ENCODE measurements at places on chromosomes 3 and 15. TPM values are rescaled to one million over a fixed set of nuclear protein-coding genes. Genes with fewer than 3 reads are reported as not detected.
A peak's percentile ranks its signal among the peaks of the same experiment; 100 is the strongest.

DNA sequence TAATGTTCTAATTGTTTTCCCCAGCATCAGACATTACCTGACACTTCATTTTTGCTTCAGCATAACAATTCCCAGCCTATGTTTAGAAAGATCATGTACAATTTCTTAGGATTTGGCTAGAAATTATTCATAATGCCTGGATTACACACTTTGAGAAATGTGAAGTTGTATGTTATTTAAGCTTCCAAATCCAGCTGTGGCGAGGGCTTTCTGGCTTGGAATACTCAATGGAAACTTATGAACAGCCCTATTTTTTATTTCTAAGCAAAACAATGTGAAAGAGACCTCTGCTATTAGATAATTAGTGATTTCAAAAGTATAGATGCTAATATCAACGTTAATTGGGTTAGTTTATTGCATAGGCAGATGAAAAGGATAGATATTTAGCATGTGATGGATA, 341.6 kb downstream of the ZNF385D start:
- DNase-seq: no peak

- DNase-seq: peak; percentile 34
Observed at GRCh38 chr3:10581251-10581650, 75.9 kb upstream of the ATP2B2 start.

GRCh38 chr3:172546628-172547214, 23.5 kb upstream of the TNFSF10 start:
- DNase-seq: no peak

DNA sequence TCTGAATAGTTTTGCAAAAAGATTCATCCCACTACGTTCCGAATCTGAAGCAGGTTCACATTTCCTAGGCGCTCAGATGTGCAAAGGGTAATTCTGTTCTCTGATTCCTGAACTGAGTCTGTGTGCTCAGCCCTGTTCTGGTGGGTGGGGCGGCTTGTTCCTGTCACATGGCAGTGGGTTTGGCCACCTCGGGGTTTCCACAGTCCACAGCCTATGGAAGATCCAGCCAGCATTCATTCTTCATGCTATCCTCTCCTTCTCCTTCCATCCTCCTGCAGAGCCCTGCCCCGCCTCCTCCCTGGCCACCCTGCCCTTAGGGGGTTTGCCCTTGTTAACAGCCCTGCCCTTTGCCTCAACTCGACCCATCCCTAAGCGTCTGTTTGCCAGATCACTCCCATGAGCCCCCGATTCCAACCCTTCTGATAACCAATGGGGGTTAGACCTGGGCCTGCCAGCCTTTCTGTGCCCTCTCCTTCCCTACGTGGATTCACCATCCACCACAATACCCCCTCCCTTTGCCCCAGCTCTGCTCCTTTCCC, 31.0 kb downstream of the PRR20G start:
- no peak for DNase-seq

DNA sequence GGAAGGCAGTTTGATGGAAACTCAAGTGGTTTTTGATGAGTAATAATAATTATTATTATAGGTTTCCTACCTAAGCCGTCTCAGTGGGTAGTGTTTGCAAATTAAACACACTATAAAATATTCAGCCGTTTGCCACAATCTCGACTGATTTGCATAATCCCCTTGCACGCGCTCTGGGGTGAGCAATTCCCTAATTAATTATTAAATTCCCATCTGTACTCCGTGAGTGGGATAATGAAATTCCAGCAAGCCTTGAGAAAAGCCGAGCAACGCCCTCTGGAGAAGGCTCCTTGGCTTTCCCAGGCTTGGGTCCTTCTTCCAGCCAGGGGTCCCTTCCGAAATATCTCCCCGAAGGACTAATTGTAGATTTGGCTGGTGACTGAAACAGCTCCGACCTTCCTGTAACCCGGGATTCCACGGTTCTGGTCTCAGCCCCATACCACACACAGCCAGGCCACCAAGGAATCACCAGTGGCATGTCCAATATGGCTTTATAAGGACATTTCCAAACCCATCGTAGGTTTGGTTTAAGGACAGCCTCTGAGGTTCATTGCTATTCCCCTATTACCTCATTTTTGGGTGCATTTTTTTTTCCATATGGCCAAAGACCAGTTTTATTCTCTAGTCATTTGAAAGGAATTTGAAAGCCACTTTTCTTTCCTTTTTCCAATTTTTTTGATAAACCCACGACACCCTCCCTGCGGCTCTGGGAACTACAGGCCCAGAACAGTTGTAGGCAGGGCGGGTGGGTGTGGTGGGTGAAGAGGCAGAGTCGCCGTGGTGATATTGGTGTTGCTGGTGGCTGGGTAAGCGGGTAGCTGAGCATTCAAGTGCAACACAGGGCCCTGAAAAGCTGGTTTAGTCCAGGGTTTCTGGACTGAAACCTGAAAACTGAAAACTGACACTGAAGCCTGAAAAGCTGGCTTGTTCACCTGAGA, 33.2 kb upstream of the RGMA start:
- DNase-seq: no peak

GRCh38 chr3:99817047-99817436, 620 bp upstream of the CMSS1 start:
- DNase-seq: no peak

- no peak for DNase-seq
Observed at GRCh38 chr3:63774781-63775180, 44.3 kb upstream of the C3orf49 start.

DNA sequence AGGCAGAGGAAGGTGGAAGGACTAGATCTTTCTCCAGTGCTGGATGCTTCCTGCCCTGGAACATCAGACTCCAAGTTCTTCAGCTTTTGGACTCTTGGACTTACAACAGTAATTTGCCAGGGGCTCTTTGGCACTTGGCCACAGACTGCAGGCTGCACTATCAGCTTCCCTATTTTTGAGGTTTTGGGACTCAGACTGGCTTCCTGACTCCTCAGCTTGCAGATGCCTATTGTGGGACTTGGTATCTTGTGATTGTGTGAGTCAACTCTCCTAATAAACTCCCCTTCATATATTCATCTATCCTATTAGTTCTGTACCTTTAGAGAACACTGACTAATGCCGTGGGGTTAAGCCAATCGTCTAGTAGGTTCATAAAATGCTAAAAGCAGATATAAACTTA, 8.8 kb upstream of the B3GNT5 start:
- DNase-seq: peak; percentile 93

GRCh38 chr3:128170866-128171516, 17.7 kb downstream of the EEFSEC start:
- peak; percentile 79 for DNase-seq

The PLA2G4B gene
- 3.1 TPM for total RNA-seq

The FEZF2 gene
- total RNA-seq: not detected

The SELENOS gene
- total RNA-seq: 50.7 TPM

The ADAMTS17 gene
- total RNA-seq: not detected

All from HT1080 (cell line).